ENCODE measurements at places on chromosomes 2 and 18.
A peak's percentile ranks its signal among the peaks of the same experiment; 100 is the strongest.

DNA sequence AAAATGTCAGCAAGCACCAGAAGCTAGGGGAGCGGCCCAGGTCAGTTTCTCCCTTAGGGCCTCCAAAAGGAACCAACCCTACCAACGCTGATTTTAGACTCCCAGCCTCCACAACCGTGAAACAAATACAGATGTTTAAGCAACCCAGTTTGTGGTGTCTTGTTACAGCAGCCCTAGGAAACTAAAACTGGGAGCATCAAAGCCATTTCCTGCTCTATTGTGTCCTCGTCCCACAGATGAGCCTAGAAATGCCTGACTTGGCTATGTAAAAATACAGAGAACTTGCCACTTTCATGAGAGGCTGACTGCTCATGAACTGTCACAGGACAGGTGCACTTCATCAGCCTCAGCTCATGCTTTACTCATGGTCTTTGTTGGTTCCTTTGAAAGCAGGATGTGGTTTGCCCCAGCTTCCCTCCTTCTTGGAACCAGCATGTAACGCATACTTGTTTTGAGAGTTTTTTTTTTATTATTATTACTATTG, 97.6 kb upstream of the SLC39A10 start:
- DNase-seq: peak; percentile 90

- no peak for DNase-seq
These were observed 109.9 kb downstream of the ZNF236 start for GRCh38 chr18:76932026-76932819.

GRCh38 chr2:230723363-230723762, 10.7 kb downstream of the CAB39 start:
- no peak for DNase-seq

GRCh38 chr2:237744613-237745249, 53.8 kb upstream of the RBM44 start:
- peak; percentile 81 for DNase-seq

DNA sequence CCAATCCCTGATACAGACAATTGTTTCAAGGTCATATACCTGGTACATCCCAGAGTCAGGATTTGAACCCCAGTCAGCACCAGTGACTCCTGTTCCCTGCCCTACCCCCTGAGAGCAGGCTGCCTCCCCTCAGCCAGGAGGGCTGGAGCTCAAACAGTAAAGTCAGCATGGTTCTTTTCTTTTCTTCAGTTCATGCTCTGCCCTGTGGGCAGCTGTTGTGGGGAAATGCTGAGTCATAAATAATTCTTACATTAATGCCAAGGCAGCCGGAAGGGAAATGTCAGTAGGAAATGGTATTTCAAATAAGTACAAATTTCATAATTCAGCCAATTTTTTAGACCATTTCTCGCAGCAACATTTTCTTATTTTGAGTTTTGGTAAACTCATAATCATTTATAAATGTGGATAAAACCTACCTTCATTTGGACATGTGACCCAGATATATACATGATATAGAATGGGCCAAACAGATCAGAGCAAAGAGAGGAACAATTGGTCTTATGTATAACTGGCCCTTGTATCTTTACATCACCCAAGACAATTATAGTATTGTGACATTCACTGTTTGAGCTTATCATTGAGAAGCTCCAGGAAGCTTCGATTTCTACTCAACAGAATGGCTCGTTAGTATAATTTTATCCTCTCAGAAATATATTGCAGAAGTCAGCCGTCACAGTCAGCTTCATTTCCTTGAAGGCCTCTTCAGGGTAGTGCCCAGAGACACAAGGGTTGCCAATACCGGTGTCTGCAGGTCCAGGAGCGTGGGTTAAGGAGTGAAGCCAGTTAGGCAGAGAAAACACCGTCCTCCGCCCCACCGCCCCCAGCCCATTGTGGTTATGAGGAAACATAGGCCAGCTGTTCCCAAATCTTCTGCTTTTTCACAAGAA, 28.0 kb upstream of the SCYGR1 start:
- DNase-seq: peak; percentile 88

- DNase-seq: peak; percentile 77
These were observed 37.5 kb upstream of the SERPINB2 start for GRCh38 chr18:63850020-63850419.

GRCh38 chr2:23703583-23704385, 223.1 kb downstream of the ATAD2B start:
- DNase-seq: no peak

DNA sequence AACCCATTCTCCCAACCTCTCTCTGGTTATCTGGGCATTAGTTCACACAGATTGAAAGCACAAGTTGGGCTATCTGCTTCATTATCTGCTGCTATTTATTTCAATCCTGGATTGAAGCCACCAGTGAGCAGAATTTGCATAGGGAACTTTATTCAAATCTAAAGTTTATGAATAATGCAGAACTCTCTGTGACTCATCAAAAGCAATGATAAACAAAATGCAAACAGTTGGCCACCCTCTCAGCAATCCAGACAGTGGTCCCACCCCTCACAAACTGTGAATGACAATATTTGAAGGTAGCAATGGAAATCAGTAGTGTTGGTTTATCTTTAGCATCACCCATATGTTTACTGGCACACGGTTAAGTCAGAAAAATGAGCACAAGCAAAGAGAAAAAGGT, 106.8 kb upstream of the TMEM178A start:
- no peak for DNase-seq

DNA sequence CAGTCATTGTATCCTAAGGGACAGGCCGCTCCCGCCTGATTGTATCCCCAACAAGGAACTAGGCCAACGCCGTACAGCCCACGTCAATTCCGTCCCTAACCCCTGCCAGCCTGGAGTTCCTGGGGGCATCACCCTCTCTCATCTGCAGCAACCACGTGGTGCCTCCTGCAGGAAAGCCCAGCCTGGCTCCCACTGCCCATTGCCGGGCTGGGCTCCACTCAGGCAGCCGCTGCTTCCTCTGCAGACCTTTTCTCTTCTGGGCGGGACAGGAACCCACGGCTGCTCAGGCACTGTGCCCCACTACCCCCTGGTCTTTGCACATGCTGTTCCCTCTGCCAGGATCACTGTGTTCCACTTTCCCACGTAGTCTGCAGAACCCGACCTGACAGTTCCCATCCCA, 212.2 kb downstream of the TFCP2L1 start:
- no peak for DNase-seq

GRCh38 chr2:188322569-188323551, 31.2 kb downstream of the GULP1 start:
- DNase-seq: no peak

DNA sequence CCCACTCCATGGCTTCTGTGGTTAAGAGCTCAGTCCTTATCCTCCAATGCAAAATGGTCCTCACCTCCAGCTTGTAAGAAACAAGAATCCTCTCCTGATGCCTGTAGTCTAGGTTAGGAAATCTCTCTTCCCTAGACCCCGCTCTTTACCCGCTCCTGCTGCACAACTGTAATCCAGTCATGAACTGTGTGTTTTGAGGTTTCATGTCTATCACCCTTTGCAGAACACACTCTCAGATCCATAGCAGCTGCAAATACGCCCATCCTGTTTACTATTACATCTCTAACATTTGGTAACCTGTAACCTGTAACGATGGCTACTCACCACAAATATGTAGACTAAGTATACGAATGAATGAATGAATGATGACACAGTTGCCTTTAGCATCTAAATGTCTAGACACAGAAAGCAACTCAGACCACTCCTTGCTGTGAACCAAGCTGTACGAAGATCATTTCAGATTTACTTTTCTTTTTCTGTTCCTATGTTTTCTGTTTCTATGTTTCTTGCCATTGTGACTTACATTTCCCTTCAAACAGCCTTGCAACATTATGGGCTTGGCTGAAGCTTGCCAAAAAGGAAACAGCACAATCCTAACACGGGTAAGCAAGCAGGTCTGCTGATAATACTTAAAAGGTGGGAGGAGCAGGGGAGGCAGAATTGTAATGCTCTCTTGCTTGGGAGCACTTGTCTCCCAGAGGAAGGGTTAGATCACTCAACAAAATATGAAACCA, 53.7 kb downstream of the EPHA4 start:
- peak; percentile 41 for DNase-seq

DNA sequence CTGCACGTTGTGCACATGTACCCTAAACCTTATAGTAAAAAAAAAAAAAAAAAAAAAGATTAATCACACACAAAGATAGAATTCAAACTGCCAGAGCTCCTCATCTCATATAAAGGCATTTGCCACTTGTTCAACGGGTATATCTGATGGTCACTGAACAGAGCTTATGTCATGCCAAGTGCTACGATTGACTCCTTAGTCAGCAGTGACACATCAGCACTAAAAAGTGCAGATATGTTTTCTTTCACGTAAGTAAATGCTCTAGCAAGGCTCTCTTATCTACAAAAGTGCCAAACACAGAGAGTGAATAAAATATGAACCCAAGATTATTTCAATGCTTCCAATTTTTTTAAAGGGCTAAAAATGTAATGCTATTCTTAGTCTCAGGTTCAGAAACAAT, 1.1 kb downstream of the LMAN1 start:
- peak; percentile 79 for DNase-seq

GRCh38 chr2:169513926-169514325, 4.4 kb downstream of the KLHL41 start:
- DNase-seq: no peak

GRCh38 chr18:331221-331821, 63.5 kb upstream of the THOC1 start:
- peak; percentile 27 for DNase-seq
